ENCODE measurements at places on chromosomes 16 and 17.
A peak's percentile ranks its signal among the peaks of the same experiment; 100 is the strongest.

DNA sequence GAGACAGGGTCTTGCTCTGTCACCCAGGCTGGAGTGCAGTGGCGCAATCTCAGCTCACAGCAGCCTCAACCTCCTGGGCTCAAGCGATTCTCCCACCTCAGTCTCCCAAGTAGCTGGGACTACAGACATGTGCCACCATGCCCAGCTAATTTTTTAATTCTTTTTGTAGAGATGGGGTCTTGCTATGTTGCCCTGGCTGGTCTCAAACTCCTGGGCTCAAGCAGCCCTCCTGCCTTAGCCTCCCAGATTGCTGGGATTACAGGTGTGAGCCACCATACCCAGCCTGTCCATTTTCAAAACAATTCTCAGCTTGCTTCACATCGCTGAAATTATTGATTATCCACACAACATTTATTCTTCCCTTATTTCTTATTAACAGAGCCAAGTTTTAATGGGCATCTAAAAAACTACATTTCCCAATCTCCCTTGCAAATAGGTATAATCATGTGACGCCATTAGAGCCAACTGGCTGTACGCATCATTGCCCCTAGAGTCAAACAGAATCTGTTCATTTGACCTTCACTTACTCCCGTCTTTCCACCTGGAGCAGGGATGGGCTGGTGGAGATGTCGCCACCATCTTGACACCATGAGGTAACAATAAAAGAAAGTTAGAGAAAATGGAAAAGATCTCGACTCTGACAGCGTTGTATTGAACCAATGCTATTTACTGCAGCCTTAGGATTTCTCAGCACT, 148.0 kb upstream of the FOXF1 start:
- no peak for DNase-seq

DNA sequence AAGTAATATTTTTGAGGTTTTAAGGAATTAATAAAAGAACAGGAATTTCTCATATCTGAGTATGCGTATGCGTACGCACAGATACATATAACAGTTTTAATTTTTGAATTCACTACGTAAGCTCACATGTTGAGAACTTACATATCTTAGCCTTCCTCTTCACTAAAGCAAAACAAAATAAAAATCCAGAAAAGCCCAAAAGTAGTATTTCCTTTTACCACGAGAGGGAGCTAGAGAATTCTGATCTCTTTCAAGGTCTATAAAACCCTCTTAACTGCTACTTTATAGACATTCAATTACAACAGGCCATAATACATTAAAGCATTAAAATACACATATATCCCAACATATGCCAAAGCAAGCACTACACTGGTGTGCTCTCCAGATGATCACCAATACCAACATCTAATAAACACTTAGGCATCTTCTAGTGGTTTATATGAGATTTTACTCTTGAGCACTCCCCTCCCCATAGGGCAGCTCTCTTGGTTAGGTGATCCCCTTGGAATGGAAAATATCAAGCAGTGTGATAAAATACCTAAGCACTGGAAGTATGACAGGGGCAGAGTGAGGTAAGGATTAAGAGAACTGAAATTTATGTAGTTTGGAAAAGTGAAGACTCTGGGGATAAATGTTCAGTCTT, 94.0 kb downstream of the SKAP1 start:
- DNase-seq, result peak; percentile 87

DNA sequence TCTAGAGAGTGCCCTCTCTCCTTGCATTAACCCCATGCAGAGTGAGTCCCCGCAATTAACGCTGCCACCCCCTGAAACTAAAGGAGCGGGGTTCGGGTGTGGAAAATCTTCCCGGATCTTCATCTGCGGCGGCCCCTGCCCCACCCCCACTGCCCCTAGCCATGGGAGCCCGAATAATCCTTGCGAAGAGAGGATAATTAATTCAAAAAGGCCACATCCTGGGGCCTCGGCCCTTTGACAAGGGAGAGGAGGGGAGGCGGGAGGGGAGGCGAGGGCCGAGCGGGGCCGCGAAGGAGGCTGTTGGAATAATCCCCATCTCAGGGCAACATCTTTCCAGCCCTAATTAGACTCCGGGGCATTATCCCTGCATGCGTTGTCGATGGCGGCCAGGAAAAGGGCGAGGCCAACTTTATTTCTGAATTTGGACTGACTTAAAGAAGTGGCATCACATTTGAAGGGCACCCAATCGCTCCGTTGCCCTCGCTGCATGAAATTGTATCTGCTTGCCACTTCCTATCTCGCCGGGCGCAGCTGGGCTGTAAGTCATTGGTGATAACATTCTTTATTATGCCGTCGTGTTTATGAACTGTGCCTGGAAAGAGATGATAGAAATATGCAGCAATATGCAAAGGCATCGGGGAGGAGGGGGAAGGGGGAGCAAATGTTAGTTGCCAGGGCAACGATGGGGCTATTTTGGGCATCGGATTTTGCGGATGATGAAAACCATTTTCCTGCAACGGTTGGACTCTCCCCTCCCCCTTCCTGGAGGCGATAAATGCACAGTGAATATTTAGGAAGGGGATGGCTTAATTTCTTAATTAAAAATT, 387.1 kb upstream of the TNRC6C start:
- DNase-seq, result peak; percentile 6

- DNase-seq, result no peak
Measured at GRCh38 chr17:222172-222571, 40.7 kb upstream of the DOC2B start.

GRCh38 chr17:32192379-32192778, 50.1 kb downstream of the RHOT1 start:
- DNase-seq, result peak; percentile 8

DNA sequence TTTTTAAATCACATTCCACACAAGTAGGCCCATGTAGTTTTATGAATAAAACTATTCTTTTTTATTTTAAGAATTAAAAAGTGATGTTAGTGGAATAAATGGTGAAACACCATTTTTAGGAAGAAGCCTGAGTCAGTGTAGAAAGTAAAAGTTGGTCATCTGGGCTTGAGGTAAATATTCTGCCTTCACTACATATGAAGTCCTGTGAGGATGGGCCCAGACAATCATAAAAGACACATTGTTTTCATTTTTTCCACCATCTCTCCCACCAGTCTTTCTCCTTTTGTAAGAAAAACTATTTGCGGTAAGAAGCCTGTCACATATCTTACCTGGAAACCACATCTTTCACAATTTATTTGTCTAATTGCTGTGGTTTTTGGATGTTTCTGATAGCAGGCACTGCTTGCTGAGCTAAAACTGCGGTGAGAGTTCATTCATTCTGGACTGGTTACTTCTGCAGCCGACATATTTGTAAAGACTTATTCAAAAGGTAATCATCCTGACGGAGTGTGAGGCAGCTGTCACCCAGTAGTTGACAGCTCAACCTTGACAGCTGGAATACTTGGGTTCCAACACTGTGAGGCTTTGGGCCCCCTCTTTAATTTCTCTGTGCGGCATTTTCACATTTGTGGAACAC, 10.6 kb upstream of the RFFL start:
- no peak for DNase-seq

GRCh38 chr16:11677451-11677951, 9.2 kb downstream of the SNN start:
- peak; percentile 73 for DNase-seq

GRCh38 chr17:40561871-40562611, 3.2 kb downstream of the CCR7 start:
- no peak for DNase-seq

DNA sequence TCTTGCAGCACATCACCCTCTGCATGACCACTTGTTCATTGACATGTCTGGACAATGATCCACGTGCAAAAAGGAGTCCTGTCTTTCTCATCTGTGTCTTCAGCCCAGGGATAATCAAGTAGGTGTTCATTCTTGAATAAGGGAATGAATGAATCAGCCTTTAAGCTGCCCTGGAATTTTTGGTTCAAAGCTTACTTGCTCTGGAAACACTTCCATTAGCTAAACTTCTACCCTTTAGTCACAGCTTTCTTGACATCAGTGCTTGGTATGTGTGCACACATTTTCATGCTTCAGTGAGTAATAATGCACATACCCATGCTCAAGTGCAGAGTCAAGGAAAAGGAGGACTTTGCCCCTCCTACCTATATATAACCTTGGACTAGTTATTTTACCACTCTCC, 103.0 kb upstream of the CDH13 start:
- DNase-seq, result no peak

- DNase-seq, result no peak
Measured at GRCh38 chr17:27265333-27265732, 28.6 kb upstream of the WSB1 start.

DNA sequence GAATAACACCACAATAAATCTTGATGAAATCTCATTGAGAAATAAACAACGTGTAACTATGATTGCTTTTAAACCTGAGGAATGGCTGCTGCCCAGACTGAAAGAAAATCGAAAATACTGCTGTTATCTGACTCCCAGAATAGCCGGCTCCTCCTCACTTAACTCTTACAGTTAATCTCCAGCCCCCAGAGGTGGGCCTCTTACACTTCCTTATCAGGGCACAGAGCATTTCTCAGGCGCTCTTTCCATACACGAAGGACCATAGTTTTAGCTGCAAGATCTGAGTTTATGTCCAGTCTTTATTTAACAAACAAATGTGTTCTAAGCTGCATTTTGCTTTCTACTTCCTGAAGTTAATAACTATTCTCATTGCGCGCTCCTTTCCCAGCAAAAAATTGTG, 206.9 kb downstream of the MAP2K4 start:
- no peak for DNase-seq

DNA sequence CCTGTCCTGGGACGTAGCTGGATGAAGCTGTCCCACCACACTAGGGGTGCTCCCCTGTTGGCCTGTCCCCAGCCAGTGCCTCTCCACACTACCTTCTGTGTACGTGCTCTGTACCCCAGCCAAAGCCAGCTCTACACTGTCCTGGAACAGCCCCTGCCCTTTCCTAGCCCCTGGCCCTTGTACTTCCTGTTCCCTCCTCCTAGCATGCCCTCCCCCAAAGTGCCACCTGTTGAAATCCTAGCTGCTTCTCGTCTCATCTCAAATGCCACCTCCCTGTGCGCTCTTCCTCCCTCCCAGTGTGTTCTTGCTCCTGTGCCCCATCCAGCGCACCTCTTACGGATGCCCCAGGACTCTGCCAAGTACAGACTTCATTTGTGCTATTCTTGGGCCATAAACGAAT, 33.5 kb downstream of the IRX3 start:
- DNase-seq, result no peak

- peak; percentile 66 for DNase-seq
Measured at GRCh38 chr17:79951361-79952264, 84.1 kb downstream of the TBC1D16 start.

DNA sequence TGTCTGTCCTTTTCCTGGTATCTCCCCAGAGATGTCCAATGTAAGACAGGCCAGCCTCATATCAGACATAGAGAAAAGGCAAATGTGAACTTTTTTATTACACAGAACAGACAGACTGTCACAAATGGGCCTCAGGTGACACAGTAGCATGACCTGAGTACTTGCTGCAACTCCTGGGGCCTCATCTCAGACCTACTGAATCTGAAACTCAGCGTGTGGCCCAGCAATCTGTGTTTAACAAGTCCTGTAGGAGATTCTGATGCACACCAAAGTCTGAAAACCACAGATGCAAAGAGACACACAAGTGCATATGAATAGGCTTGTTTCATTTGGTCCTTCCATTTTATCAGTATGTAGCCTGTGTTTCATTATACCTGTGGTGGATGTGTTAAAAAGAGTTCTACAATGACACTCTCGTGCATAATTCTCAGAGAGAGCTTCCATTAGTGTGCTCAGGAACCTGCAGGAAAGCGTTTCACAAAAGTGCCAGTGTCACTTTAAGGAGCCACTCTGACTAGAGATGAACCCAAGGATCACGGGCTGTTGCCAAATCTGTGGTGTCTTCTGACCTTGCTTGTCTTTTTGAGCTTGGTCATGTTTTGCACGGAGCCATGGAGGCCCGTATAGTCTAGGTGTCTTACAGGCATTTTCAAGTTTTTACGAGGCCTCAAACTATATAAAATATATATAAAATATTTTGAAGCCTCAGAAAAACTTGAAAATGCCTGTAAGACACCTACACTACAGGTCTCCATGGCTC, 33.8 kb upstream of the NF1 start:
- no peak for DNase-seq

GRCh38 chr17:68437979-68438822, 19.1 kb downstream of the WIPI1 start:
- DNase-seq, result no peak

- DNase-seq, result peak; percentile 54
Measured at GRCh38 chr16:86667035-86667434, 88.7 kb downstream of the FOXL1 start.

DNA sequence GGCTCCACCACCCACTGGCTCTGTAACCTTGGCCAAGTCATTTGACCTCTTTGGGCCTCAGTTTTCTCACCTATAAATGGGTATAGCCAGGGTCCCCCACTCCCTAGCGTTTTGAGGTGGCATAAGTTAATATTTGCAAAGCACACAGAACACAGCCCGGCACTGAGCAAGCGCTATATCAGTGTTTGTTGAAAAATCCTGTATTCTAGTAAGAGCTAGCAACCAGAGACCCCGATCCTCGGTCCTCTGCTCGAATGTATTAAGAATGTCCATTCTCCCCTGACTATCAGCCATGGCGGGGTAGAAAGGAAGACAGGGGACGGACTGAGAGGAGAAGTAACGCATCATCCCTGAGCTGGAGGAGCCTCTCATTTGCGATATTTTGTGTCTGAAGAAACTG, 131.2 kb downstream of the IRF8 start:
- no peak for DNase-seq

DNA sequence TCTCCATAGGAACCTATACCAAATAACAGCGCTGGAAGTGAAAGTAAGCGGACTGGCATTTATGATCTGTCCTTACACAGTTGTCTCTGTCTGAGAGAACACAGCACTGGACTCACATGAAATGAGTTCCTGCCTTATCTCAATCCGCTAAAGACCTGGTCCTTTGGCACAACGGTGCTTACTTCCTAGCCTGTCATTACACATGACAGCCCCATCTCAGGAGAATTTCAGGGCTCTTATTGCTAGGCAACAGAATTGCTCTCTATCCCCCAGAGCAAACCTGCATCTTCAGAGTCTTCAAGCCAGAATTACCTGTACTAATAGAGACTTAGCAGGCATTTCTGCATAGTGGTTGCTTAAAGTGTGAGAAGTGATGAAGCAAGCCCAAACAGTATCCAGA, 4.3 kb downstream of the KCNJ2 start:
- DNase-seq, result no peak

GRCh38 chr17:70021726-70022125, 53.3 kb upstream of the KCNJ16 start:
- DNase-seq, result no peak

- DNase-seq, result no peak
Measured at GRCh38 chr17:59002126-59002525, 104.6 kb downstream of the TRIM37 start.

- DNase-seq, result no peak
Measured at GRCh38 chr16:12146966-12147365, 170.4 kb downstream of the SNX29 start.

DNA sequence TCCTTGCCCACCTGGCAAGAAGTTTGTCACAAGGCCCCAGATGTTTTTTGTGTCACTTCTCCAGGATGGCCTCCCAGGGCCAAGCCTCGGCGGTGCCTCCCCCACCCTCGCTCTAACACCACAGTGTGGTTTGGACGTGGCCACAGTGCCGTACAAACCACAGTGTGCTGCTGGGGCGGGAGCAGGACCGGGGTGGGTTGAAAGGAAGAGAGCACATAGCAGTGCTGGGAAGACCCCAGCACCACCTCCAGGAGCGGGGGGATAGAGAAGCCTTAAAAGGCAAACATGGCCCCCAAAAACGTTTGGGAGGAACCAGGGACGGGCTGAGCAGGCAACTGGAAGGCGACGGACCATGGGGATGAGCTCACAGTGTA, 5.0 kb upstream of the BCL6B start:
- DNase-seq, result no peak

Measured in myocyte (in vitro differentiated cells).